Liver (tissue), 10 donors: ENCODE measurements at places on chromosomes 12 and 14. TPM values are rescaled to one million over a fixed set of nuclear protein-coding genes. Genes with fewer than 3 reads are reported as not detected.

GRCh38 chr14:70885343-70886022 lies 21.8 kb upstream of the PCNX1 start:
- no peaks in the 10 kb centered on the region for H3K36me3 ChIP-seq
- DNase-seq = no peak
- no peaks in the 10 kb centered on the region for H3K27me3 ChIP-seq

- peak overlapping the region; percentile 43 for H3K4me3 ChIP-seq
- H3K4me1 ChIP-seq = peaks cover 69% of the 10 kb centered on the region
- DNase-seq = no peak
- H3K36me3 ChIP-seq = peaks cover 13% of the 10 kb centered on the region
- no peaks in the 10 kb centered on the region for H3K27me3 ChIP-seq
Observed at GRCh38 chr12:6334940-6335450, 6.9 kb downstream of the TNFRSF1A start.

DNA sequence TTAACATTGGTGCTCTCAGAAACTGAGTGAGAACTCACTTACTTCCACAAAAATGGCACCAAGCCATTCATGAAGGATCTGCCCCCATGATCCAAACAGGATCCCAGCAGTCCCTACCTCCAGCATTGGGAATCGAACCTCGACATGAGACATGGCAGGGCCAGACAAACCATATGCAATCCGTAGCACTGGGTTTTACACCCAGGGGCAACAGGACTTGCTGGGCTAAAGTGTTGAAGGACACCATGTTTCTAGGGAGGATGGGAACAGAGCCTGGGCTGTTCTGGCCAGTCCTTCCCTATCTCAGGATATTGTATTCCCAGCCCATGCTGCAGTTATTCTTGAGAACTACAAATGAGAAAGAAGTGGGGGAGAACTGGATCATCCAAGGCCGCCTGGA lies 36.6 kb downstream of the SERPINA3 start:
- peak; percentile 17 for DNase-seq
- no peaks in the 10 kb centered on the region for H3K36me3 ChIP-seq
- no peaks in the 10 kb centered on the region for H3K27me3 ChIP-seq
- H3K4me1 ChIP-seq = no peaks in the 10 kb centered on the region

GRCh38 chr12:93370947-93371346 lies 6.8 kb upstream of the NUDT4 start:
- no peaks in the 10 kb centered on the region for H3K27me3 ChIP-seq
- no peak for DNase-seq
- H3K27ac ChIP-seq = no peak overlapping the region
- no peak overlapping the region for H3K4me3 ChIP-seq
- H3K36me3 ChIP-seq = no peaks in the 10 kb centered on the region

The MFAP5 gene
- 0.42 TPM for total RNA-seq

GRCh38 chr12:15597125-15597830 lies 191.9 kb downstream of the EPS8 start:
- H3K27me3 ChIP-seq = no peaks in the 10 kb centered on the region
- no peaks in the 10 kb centered on the region for H3K36me3 ChIP-seq
- no peaks in the 10 kb centered on the region for H3K4me1 ChIP-seq
- no peak overlapping the region for H3K27ac ChIP-seq

DNA sequence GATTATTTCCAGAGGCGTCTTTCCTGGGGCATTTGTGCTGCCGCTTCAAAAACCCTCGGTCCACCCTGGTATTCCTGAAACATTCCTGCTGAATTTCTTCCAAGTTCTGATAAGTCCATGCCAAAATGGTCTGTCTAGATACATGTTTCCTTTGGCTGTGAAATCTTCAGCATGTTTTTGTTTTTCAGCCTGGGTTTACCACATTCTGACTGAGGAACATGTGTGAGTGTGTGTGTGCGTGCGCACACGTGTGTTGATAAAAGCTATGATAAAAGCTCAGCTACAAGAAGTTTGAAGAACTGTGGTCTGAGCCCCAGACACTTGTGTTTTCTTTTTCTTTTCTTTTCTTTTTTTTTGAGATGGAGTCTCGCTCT lies 22.4 kb downstream of the ANKRD9 start:
- H3K27ac ChIP-seq = no peak overlapping the region
- no peaks in the 10 kb centered on the region for H3K36me3 ChIP-seq
- DNase-seq = no peak
- H3K4me1 ChIP-seq = no peaks in the 10 kb centered on the region
- no peaks in the 10 kb centered on the region for H3K27me3 ChIP-seq

The ESRRB gene
- total RNA-seq = 0.08 TPM

DNA sequence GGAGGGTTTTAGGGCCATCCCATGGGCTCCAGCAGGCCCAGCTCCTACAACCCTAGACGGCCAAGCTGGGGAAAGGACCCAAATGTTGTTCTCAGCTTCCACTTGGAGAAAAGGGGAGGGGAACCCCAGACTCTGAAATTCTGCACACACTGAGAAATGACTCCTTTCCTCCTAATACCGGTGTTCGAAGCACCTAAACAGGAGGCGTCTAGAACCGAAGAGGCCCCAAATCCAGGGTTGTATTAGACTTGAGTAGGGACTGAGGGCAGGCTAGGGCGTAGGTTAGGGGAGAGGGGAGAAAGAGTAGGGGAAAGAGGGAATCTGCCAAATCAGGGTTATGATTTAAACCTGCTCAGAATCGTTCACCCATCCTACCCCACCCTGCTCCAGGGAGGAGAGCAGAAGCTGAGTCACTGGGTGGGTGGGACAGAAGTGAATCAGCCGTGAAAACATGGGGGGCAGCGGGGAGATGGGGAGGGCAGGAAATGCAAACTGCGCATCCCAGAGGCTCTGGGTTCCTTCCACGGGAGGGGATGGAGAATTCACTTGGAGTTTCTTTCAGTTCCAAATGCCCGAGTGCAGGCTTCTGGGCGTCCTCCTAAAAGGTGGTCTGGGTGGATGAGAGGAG lies 1.0 kb downstream of the IGFBP6 start:
- peaks cover 30% of the 10 kb centered on the region for H3K4me1 ChIP-seq
- H3K27me3 ChIP-seq = no peaks in the 10 kb centered on the region
- no peak for DNase-seq

The CISTR gene
- not detected for total RNA-seq
